H1 (cell line): ENCODE measurements at places on chromosomes 6 and 20. TPM values are rescaled to one million over a fixed set of nuclear protein-coding genes. Genes with fewer than 3 reads are reported as not detected.

HCK gene
- 0.37 and 0.82 TPM in 2 replicates for total RNA-seq

DNA sequence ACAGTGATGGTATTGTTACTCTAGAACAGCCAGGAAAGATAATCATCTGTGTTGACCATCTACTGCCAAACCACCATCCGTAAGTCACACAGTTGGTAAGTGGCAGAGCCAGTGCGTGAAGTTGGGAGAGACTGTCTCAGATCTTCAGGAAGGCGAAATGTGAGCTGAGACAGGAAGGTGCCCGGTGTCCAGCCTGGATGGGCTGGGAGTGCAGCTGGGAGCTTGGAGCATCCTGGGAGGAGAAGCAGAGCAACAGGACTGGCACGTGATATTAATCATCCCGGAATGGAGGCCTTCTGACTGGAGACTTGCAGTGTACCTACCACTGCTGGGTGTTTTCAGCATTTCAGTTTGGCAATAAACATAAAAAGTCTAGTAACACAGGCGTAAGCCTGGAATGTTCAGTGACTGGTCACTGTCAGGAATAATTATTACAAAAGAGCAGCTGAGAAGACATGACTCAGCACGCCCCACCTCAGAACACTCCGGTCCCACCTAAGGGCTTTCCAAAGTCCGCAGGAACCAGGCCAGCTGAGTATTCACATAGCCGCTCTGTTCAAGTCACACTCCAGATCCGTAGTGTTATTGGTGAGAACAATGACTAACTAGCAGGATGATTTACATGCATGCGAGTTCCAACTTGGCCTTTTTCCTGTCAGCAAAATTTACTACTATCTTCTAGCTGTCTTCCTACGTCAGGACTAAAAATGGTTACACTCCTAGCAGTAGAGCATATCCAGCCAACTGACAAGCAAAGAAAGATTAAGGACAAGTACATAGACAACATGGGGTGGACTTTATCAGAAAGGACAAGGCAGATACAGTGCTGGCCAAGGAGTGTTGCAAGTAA, 45.1 kb upstream of the PNRC1 start:
- no peak for DNase-seq

- DNase-seq = no peak
Measured at GRCh38 chr20:40816039-40816352, 127.0 kb upstream of the MAFB start.

EPHA7 gene
- 6.1 and 6.8 TPM in 2 replicates for total RNA-seq

DNA sequence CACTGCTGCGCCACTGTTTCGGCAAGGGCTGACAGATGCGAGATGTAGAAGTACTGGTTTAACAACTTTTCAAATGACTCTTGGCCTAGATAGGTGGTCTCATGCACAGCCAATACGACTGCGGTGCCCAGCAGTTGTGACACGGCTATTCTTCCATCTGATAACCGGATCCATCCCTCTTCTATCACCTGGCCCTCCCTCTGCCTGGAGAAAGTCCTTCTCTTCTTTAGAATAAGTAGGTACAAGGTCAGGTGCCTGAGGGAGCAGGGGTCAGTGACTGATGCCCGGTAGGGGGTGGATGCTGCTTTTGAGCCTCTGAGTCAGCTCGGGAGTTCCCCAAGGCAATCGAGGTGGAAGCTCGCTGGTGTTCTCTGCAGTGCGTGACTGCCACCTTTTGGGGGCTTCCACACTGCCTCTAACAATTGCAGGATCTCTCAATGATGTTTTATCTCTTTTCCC, 166.8 kb upstream of the GRIK2 start:
- peak; percentile 86 for DNase-seq

DNA sequence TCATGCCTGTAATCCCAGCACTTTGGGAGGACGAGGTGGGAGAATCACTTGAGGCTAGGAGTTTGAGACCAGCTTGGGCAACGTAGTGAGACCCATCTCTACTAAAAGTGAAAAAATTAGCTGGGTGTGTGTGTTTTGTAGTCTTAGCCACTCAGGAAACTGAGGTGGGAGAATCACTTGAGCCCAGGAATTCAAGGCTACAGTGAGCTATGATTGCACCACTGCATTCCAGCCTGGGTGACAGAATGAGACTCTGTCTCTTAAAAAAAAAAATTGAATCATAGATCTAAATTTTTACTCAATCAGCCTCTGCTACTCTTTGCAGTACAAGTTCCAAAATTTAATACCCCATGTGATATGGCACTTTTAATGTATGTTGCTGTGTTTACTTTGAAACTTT, 121.6 kb downstream of the ARMC2 start:
- no peak for DNase-seq

TRIM15 gene
- total RNA-seq = 0.48 and 0.54 TPM in 2 replicates

DNA sequence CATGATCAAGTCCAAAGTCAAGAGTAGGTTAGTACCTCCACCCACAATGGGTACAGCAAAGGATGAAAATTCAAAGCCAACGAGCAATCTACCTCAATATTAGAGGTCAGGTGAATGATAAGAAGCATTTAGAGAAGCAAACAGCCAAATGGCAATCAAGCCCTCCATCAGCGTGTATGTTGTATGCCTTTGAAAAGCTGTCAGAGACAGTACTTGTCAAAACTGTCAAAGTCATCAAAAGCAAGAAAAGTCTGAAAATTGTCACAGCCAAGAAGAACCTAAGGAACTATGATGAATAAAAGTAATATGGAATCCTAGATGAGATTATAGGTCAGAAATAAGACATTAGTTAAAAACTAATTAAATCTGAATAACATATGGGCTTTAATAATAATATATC, 99.3 kb downstream of the PCSK2 start:
- no peak for DNase-seq

- no peak for DNase-seq
Measured at GRCh38 chr6:25916330-25916729, 14.2 kb downstream of the SLC17A2 start.

DNA sequence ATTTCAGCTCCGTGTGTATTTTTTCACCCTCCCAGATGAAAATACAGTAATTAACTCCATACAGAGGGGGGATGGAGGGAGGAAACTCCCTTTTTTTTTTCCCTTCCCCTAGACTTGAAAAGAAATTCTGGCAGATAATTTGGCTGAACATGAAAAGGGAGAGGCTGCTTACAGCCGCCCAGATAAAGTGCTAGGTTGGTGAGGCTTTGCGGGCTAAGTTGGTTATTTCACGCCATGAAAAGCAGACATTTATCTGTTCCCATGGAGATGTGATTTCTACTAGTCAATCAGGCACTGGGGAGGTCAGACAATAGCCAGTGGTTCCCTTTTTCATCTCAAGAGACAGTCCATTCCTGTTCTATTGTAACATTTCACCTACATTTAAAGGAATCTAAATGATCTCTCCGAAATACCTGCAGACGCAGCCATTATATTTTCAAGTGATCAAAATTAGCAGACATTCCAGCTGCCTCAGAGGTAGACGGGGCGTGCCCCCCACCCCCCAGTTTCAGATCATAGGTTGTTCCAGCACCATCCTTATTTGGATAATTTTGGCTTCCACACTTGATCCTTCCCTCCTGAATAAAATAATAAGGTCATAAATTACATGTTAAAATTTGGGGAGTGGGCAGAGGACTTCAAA, 143.9 kb upstream of the ZNF217 start:
- DNase-seq = no peak
